Upper lobe of left lung (tissue), 6 donors: ENCODE measurements at places on chromosomes 13 and 19.
A peak's percentile ranks its signal among the peaks of the same experiment; 100 is the strongest.

DNA sequence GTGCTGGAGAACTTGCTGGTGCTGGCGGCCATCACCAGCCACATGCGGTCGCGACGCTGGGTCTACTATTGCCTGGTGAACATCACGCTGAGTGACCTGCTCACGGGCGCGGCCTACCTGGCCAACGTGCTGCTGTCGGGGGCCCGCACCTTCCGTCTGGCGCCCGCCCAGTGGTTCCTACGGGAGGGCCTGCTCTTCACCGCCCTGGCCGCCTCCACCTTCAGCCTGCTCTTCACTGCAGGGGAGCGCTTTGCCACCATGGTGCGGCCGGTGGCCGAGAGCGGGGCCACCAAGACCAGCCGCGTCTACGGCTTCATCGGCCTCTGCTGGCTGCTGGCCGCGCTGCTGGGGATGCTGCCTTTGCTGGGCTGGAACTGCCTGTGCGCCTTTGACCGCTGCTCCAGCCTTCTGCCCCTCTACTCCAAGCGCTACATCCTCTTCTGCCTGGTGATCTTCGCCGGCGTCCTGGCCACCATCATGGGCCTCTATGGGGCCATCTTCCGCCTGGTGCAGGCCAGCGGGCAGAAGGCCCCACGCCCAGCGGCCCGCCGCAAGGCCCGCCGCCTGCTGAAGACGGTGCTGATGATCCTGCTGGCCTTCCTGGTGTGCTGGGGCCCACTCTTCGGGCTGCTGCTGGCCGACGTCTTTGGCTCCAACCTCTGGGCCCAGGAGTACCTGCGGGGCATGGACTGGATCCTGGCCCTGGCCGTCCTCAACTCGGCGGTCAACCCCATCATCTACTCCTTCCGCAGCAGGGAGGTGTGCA lies 587 bp downstream of the S1PR4 start:
- no peak for DNase-seq

GRCh38 chr13:74325106-74325505 lies 190.9 kb upstream of the KLF12 start:
- no peak for DNase-seq

GRCh38 chr13:43347877-43348276 lies 324.5 kb downstream of the DNAJC15 start:
- no peak for DNase-seq

- no peak for DNase-seq
These were observed 183.7 kb upstream of the SPRY2 start for GRCh38 chr13:80524447-80525215.

DNA sequence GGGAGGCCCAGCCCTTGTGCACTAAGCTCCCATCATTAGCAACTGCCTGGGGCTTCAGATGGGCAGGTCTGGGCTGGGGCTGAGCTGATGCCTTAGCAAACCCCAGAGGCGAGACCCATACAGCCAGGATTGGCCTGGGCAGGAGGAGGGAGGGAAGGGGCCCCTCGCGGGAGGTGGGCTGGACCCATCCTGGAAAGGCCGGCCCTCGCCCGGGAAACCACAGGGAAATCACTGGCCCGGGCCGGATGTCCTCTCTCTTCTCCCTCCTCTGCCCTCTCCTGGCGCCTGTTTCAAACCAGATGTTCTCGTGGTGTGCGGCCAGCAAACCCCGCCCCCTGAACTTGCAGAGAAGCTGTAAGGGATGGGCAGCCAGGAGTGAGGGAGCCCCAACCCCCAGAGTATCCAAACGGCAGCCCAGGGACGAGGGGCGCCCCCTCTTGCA lies 43.1 kb downstream of the TMEM255B start:
- no peak for DNase-seq

DNA sequence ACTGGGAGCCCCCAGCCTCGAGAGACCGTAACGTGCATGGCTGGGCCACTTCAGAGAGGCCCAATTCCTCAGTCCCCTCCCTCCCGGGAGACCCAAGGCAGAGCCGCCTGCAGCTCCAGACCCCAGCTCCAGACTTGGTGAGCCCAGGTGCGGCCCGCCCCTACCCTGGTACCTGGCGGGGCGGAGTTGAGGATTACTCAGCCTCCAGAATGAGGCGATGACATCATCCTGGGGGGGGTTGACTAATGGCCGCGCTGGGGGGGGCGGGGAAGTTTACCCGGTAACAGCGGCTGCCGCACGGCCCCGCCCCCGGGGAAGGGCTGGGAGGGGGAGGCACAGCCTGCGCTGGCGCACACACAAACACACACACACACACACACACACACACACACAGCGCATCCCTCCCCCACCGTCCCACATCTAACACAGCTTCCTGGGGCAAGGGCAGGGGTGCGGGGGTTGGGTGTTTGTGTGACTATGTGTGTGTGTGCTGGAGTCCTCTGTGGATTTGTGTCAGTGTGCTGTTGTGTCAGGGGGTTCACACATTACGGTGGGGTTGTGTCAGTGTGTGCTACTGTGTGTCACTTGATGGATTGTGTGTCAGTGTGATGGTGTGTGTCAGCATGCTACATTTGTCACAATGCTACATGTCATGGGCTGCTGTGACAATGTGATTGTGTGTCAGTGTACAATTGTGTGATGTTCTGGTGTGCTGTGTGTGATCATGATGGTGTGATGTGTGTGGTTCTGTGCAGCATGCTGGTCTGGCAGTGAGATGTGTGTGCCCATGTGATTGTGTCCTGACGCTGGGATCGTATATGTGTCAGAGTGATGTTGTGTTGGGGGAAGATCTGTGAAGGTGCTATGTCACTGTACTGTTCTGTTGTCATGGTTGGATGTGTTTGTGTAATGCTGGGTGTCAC lies 10.3 kb upstream of the BBC3 start:
- peak; percentile 89 for DNase-seq

DNA sequence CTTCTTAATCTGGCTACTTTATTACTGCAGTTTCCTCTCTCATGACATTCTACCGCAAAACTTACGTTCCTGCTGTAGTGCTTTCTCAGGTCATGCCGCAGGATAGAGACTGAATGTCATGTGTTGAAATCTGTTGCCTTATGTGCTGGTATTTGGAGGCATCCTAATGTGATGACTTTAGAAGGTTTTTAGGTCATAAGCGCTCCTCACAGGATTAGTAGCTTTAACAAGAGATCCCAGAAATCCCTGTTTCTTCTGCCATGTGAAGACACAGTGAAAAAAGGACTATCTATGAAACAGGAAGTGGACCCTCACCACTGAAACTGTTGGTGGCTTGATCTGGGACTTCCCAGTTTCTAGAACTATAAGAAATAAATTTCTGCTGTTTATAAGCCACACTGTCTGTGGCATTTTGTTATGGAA lies 209.3 kb downstream of the LACC1 start:
- no peak for DNase-seq

DNA sequence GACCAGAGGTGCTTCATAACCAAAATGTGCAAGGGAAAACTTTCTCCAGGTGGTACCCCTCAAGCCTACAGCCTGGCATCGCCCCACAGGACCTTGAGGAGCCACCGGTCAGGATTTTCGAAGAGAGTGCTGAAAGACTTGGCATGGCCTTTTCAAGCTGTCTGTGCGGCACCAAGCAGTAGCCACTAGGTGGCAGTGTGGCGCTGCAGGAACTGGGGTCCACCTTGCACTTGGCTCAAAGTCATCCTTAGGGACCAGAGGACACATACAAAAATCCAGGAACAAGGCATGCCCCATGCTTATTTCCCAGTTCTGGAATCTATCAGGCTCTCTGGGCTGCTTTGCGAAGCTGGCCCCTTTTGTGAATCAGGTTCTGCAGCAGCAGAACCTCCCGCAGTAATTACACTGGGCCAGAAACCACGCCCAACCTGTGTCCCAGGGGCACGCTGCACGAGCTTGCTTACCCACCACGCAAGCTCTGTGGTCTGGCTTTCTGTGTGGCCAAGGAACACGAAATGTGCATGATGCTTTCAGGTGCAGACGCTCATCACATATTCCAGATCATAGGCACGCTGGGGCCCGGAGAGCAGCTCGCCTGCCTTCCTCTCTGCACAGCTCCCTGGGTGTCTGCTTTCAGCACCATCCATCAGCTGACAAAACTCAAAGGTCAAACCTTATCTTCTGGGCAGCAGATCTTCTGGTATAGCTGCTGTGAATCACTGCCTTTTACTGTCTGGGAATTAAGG lies 87.2 kb downstream of the SLC7A1 start:
- peak; percentile 79 for DNase-seq

DNA sequence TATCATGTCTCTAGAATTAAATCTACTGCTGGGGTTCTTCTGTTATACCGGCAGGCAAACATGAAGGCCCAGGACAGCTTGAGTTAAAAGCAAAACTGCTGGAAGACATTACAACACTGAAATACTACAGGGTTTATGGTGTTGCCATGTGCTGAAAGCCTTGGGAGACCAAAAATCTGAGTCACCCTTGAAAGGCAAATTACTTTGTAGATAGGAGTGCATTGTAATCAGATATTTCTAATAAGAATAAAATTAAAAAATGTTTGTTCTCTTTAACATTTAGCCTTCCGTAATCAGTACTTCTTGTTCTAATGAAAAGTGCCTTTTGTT lies 181.3 kb downstream of the PCDH9 start:
- no peak for DNase-seq

GRCh38 chr13:110349239-110349638 lies 42.2 kb downstream of the COL4A2 start:
- DNase-seq, result no peak

DNA sequence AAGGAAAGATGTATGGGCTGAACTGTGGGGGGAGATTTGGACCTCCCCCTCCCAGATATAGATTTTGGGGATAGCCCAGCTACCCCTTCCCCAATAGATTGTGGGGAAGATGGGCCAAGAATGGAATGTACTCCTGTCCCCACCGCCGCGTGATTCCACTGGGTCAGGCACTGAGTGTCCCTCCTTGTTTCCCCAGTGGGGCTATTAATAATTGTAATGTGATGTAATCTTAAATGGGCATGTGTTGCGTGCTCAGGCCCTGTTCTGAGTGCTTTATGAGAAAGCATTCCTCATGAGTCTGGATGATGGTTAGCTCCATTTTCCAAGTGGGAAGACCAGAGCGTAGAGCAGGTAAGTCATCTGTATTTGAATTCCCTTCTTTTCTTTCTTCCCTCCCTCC lies 1.4 kb downstream of the PSMD8 start:
- no peak for DNase-seq

- DNase-seq, result no peak
These were observed 6.4 kb downstream of the LGALS4 start for GRCh38 chr19:38806371-38806770.

GRCh38 chr13:19159761-19160420 lies 21.7 kb downstream of the TUBA3C start:
- no peak for DNase-seq

- peak; percentile 69 for DNase-seq
These were observed 9.8 kb downstream of the LILRB2 start for GRCh38 chr19:54271106-54271505.

DNA sequence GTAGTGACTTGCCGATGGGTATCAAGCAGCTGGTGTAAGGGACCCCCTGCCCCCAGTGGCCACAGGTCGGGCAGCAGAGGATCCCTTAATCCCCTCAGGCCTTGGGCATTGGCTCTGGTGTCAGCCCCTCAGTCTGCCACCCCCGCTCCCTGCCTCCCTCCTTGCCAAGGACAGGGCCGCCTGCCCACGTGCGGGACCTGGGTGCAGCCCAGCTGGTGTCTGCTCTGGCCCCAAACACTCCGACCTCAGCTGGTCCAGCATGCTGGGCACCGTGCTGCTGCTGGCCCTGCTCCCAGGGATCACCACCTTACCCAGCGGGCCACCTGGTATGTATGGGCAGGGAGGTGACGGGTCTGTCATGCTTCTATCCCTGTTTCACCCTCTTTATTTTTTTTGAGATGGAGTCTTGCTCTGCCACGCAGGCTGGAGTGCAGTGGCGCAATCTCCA lies at the start of gene TGFBR3L:
Gene TGFBR3L (plus strand): TSS at position 233 of the 448 bp plus-strand sequence.
- DNase-seq, result peak; percentile 69

- DNase-seq, result no peak
These were observed 680.1 kb downstream of the DIAPH3 start for GRCh38 chr13:59483501-59484145.

DNA sequence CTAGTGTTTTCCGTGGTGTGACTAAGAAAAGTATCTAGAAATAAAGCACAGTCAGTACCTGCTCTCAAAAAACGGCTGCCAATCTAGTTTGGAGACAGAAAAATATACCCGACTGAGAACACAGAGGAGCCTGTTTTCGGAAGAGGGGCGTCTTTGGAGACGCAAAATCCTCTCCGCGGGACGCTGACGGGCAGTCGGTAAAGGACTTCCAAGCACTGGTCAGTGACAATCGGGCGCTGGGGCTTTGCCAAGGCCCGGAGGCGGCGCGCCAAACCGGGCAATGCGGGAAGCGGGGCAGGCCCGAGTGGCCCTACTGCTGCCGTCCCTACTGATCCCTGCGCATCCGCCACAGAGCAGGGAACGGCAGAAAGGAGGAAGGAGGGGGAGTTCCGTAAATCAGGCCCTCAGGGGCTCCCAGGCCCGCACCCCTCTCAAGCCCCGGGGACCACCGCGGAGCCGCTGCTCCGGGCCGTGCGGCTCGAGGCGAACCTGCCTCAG lies 588 bp upstream of the DPY19L3 start:
- peak; percentile 63 for DNase-seq

DNA sequence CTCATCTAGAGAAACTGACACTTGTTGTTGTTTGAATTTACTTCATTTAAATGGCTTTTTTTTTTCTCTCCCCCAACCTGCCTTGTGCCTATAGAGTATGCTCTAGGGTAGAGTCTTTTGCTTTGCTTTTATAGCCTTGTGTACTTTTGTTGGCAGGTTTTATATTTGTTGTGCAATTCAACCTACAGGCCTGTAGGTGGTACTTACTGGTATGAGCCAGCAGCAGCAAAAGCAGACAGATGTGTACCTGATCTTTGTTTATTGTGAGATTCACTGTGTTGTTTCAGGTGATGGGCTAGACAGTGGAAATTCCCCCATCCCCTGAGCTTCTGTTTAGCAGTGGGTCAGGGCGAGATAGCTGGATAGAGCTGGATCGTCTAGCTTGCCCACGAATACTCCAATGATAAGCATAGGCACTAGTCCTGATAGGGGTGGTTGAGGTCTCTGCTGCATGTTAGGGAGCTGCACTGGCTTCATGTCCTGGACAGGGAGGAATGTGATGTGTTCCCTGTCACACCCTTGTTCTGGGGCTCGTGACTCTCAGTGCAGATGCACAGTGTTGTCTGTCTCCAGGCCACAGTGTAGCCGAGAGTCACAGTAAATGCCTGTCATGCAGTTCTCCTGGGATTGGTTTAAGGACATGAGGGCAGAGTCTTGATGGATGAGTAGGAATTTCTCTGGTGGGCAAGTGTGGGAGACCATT lies 21.3 kb downstream of the DNAJC3 start:
- DNase-seq, result no peak

GRCh38 chr19:49081273-49081672 lies 4.0 kb upstream of the SNRNP70 start:
- no peak for DNase-seq

- DNase-seq, result no peak
These were observed 43.2 kb downstream of the URI1 start for GRCh38 chr19:29985196-29985595.

DNA sequence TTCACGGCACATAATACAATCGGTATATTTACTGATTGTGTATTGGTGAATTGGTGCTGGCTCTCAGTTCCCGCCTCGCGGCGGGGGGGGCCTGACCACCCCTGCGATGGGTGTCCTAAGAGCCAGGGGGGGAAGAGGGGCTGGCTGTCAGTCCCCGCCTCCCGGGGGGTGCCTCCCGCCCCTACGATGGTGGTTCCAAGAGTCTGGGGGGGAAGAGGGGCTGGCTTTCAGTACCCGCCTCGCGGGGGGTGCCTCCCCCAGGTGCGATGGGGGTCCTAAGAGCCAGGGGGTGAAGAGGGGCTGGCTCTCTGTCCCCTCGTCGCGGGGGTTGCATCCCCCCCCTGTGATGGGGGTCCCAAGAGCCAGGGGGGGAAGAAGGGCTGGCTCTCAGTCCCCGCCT lies 2321.8 kb upstream of the PCDH20 start:
- DNase-seq, result peak; percentile 72

- DNase-seq, result no peak
These were observed 32.8 kb downstream of the KLF12 start for GRCh38 chr13:74101436-74101835.

- DNase-seq, result no peak
These were observed 21.5 kb upstream of the GSX1 start for GRCh38 chr13:27770809-27771208.
